ENCODE measurements at places on chromosomes 1 and 21. TPM values are rescaled to one million over a fixed set of nuclear protein-coding genes. Genes with fewer than 3 reads are reported as not detected.
A peak's percentile ranks its signal among the peaks of the same experiment; 100 is the strongest.

- DNase-seq = no peak
Observed at GRCh38 chr21:42734323-42734971, 81.0 kb downstream of the PDE9A start.

DNA sequence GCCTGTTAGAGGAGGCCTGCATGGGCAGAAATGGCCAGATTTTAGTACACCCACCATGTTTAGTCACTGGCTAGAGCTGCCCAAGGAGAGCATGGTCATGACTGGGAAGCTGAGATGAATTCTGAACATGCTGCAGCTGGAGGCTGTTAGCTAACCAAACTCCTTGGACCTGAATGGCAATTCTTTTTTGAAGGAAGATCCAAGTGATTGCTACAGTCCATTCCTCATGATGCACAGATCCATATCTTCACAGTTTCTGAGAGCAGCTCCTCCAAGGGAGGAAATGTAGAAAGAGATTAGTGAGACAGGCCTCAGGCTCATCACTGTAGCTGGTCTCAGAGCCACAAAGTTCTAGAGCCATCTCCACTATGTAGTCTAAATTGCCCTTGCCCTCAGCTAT is 11.1 kb downstream of the ZFYVE9 start:
- no peak for DNase-seq

GRCh38 chr1:173753830-173754229 is 39.0 kb downstream of the KLHL20 start:
- no peak for DNase-seq

- no peak for DNase-seq
Observed at GRCh38 chr1:212613440-212614335, 5.1 kb downstream of the ATF3 start.

DNA sequence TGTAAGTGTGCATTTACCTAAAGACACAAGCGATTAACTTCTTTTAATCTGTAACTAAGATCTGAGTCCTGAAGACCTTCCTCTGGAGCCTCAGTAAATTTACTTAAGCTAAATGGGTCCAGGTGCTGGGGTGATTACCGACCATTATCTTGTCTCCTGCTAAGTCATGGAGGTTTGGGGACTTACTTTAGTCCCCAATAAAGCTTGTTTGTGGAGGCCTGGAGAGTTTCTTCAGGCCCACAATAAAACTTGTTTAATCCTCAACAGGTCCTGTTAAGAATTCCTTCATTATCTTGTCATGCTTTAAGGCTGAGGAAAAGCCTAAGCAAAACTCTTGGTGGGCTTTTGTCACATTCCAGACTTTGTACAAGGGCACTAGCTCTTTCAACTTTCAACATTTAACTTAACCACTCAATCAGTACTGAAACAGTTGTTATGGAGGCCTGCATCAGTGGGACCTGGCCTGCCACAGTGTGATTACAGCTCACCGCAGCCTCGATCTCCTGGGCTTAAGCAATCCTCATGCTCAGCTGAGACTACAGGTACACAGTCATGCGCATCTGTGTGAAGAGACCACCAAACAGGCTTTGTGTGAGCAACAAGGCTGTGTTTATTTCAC is 84.0 kb downstream of the FMO4 start:
- no peak for DNase-seq

DNA sequence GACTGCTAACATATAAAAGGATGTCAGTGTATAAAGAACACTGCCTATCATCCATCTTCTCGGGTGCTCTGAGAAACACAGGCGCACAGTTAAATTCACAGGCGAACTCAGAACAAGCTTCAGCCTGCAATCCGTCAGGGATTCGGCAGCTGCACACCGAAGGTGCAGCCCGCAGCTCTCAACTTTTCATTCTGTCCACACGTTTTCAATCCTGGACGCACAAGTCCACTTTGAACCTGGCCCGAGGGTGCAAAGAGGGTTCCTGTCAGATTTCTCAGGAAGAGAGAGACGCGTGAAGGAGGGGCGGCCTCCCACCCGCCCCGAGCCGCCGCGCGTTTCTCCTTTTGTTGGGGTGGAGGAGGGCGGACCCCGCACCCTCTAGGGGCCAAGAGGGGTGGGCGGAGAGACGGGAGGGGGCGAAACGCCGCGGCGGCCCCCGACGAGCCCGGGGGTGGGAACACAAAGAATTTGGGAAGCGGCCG is 724 bp downstream of the DOCK7 start:
- DNase-seq = peak; percentile 17

- DNase-seq = no peak
Observed at GRCh38 chr1:93810316-93810715, 68.7 kb downstream of the DNTTIP2 start.

Gene RORC
- total RNA-seq = 16.3 TPM

Gene RAD54L
- total RNA-seq = 0.68 TPM

Gene OR2L5
- not detected for total RNA-seq

Gene CDCA8
- 0.17 TPM for total RNA-seq

All from heart right ventricle (tissue), 16 donors.